Diencephalon (tissue), 1 donor: ENCODE measurements at places on chromosomes 13 and 19. TPM values are rescaled to one million over a fixed set of nuclear protein-coding genes. Genes with fewer than 3 reads are reported as not detected.

The PEAK3 gene
- not detected for total RNA-seq

The ASPDH gene
- total RNA-seq = 3.0 TPM

The KLF5 gene
- 2.8 TPM for total RNA-seq

The NFIX gene
- total RNA-seq = 27.9 TPM

The LEUTX gene
- total RNA-seq = not detected

The NLRP11 gene
- under 0.01 TPM for total RNA-seq

The TMEM145 gene
- 59.5 TPM for total RNA-seq

The STOML3 gene
- 1.6 TPM for total RNA-seq

The CYSLTR2 gene
- total RNA-seq = 3.7 TPM

The UGGT2 gene
- total RNA-seq = 63.7 TPM

The CERS1 gene
- total RNA-seq = 48.9 TPM

The PRRG2 gene
- total RNA-seq = 1.2 TPM

The SLC15A1 gene
- total RNA-seq = not detected

The CGB3 gene
- not detected for total RNA-seq
